ENCODE measurements at places on chromosomes 7 and 10.
A peak's percentile ranks its signal among the peaks of the same experiment; 100 is the strongest.

- DNase-seq, result no peak
Observed at GRCh38 chr10:113732966-113733365, 18.5 kb upstream of the PLEKHS1 start.

- no peak for DNase-seq
Observed at GRCh38 chr7:7203813-7204575, 21.6 kb downstream of the C1GALT1 start.

- DNase-seq, result no peak
Observed at GRCh38 chr7:1858435-1859265, 188.6 kb downstream of the ELFN1 start.

DNA sequence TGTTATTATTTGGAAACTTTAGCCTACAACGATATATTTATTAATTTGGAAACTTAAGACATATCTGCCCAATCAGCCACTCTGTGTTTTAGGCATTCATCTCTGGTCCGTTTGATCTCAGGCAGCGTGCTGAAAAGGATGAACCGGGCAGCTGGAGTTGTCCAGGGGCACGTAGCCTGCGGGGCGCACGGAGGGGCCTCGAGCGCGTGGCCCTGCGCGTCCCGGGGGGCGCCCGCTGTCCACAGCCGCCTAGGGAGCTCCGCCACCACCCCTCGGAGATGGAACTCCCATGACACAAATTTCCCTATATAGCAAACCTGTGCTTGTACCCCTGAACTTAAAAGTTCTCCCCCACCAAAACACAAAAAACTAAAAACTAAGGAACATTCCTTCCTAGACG, 24.3 kb upstream of the MKI67 start:
- DNase-seq, result no peak

DNA sequence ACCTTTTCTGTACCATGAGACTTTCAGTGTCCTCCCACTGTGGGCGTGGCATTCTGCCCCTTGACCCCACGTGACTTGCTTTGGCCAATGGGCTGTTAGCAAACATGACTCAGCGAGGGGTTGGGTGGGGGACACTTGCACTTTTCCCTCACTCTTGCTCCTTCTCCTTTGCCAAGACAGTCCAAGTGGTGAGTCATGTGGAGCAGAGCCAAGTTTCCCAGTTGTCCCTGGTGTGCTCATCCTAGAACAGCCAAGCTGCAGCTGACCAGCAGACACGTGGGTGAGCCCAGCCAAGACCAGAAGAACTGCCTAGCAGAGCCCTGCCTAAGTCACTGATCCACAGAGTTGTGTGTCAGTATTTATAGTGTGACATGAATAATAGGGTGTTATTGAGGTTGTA, 82.8 kb upstream of the CPXM2 start:
- no peak for DNase-seq

GRCh38 chr7:153422291-153423209, 629.6 kb upstream of the DPP6 start:
- no peak for DNase-seq

DNA sequence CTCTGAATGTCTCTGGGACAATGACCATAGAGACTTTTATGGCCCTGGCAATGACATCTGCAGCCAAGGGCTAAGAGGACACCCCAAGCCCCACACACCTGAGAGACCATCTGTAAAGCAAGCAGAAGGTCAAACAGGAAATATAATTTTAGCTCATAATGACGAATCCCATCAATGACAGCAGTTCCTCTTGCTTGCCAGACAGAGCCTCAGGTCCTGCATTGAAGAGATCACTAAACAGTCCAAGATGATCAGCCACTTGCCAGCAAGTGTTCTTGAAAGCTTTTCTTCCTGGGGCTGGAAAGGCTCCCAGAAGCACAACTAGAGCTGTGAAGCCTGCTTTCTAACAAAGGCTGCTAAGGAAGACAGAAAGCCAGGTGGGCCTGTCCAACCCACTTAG, 993.7 kb upstream of the AUTS2 start:
- peak; percentile 50 for DNase-seq

- peak; percentile 11 for DNase-seq
Observed at GRCh38 chr10:23001901-23002516, 74.2 kb downstream of the ARMC3 start.

DNA sequence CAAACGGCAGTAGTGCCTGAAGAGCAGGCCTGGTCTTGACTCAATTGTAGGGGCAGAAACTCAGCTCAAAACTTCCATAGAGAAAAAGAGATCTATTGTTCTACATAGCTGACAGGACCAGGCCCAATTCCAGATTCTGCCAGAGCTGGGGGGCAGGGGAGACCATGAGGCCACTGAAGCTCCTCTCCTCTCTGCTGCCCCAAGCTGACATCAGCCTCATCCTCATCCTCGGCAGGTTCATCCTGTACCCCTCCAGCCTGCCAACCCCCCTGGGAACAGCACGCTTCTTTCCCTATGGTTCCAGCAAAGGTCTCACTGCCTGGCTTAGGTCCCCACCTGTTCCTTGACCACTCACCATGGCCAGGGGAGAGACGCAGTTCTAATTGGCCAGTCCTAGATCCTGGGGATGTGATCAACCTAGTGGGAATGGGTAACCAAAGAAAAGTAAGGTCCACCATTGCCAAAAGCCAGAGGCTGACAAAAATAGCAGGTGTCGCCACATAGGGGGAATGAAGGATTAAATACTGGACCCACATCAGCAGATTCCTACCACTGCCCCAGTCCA, 42.9 kb downstream of the CCDC3 start:
- DNase-seq, result no peak

- no peak for DNase-seq
Observed at GRCh38 chr10:132663666-132664365, 122.1 kb downstream of the NKX6-2 start.

DNA sequence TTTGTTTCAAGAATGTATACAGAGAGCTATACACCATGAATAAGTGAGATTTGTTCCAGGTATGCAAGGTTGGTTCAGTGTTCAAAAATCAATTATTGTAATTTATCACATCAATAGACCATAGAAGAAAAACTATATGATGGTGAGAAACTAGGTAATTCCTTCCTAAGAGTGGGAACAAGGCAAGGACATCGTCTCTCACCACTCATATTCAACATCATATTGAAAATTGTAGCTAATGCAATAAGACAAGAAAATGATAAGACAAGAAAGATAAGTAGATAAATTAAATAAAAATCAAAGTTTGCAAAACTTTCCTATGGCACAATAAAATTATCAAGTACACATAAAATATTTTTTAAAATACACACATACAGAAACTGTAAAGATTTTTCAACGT, 385.3 kb upstream of the COBL start:
- no peak for DNase-seq

GRCh38 chr7:15239801-15240200, 322.0 kb downstream of the AGMO start:
- DNase-seq, result no peak

DNA sequence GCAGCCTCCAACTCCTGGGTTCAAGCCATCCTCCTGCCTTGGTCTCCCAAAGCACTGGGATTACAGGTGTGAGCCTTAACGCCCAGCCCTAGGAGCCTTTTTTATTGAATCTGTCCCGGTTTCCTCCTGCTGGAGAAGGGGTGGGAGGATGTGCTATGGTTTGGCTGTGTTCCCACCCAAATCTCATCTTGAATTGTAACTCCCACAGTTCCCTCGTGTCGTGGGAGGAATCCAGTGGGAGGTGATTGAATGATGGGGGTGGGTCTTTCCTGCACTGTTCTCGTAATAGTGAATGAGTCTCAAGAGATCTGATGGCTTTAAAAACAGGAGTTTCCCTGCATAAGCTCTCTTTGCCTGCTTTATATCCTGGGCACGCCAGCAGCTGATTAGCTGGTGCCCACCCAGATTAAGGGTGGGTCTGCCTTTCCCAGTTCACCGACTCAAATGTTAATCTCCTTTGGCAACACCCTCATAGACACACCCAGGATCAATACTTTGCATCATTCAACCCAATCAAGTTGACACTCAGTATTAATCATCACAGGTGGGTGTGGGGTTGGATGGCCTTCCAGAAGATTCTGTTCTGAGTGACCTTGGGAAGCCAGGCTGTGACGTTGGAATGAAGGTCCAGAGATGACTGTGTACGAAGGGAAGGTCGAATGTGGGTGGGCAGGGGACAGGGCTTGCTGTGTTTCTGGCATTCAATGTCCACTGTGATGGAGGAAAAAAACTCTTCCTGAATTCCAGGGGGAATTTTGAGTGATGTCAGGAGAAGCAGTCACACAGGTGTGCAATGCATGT, 33.8 kb upstream of the CUX1 start:
- DNase-seq, result no peak

GRCh38 chr10:51986516-51986915, 287.1 kb upstream of the CSTF2T start:
- DNase-seq, result no peak

GRCh38 chr7:117127585-117128168, 174.4 kb downstream of the ST7 start:
- peak; percentile 36 for DNase-seq

GRCh38 chr10:21724020-21724589, 190.1 kb downstream of the MLLT10 start:
- DNase-seq, result peak; percentile 43

DNA sequence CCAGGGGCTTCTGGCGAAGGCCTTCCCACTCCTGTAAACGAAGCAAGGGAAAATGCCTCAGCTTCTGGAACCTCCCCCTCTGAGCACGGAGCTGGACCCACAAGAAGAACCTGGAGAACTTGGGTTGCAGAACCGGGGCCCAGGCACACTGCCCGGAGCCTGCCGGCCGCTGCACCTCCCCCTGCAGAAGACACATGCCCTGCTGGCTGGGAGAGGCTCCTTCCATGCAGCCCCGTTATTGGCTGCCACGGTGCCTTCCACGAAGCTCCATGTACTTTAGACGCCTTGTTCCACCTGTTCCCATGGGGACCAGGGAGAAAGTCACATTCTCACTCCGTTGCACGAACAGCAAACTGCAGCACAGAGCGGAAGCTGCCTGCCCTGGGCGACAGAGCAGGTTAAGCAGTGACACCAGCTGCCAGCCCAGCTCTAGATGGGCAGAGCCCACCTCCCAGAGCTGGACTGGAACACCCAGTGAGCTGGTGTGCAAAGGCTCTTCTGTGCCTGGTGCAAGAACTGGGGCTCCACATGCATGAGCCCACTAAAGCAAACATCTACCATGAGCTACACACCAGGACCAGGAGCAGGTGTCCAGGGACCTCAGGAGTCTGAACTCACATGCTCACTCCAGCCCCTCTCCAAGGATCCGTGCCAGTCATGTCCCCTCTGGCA, 70.1 kb downstream of the TNS3 start:
- DNase-seq, result no peak

GRCh38 chr10:23284674-23285335, 59.8 kb downstream of the C10orf67 start:
- DNase-seq, result no peak

GRCh38 chr7:130929896-130930659, 196.1 kb upstream of the KLF14 start:
- DNase-seq, result no peak

GRCh38 chr10:100291356-100291755, 4.9 kb upstream of the BLOC1S2 start:
- DNase-seq, result no peak

GRCh38 chr10:86292462-86293395, 73.9 kb downstream of the GRID1 start:
- DNase-seq, result no peak

DNA sequence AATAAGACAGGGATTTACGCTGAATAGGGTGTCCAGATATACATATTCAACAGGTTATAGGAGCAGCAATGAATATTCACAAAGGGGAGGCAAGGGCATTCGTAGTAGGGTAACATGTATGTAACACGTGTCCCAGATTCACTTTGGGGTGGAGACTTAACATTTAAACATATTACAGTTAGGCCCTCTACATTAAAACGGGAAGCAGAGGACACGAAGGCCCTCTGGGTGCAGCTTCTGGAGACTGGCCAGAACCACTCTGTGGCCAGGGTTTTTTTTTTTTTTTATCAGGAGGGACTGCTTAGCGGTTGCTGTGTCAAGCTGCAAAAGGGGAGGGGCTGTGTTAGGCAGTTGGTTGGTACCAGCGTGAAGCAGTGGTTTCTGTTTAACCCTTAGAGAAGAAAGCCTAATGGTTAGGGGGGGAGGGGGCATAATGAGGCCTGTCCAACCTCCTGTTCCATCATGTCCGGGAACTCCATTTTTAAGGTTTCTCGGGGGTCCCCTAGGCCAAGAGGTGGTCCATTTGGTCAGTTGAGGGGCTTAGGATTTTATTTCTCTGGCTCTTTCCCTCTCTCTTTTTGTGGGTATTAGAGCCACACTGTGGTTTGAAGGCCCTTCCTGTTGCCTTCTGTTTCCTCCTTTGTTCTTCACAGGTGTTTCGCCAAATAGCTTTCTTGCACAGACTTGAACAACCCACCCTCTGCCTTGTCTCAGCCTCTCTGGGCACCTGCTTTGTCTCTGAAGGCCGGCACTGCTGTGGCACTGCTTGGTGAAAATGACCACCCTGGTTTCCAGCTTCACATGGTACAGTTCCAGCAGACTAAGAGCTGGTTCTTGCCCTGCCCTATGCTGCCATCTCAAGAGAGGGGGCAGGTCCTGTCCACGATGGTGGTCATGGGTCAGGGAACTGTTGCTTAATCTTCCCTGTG, 26.4 kb downstream of the PRF1 start:
- DNase-seq, result peak; percentile 47

DNA sequence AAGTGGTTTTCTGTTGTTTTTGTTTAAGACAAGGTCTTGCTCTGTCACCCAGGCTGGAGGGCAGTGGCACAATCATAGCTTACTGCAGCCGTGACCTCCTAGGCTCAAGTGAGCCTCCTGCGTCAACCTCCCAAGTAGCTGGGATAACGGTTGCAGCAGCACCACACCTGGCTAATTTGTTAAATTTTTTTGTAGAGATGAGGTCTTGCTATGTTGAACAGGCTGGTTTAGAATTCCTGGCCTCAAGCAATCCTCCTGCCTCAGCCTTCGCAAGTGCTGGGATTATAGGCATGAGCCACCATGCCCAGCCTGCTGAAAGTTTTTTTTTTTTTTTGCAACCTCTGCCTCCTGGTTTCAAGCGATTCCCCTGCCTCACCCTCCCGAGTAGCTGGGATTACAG, 31.1 kb downstream of the PROSER2 start:
- DNase-seq, result no peak

DNA sequence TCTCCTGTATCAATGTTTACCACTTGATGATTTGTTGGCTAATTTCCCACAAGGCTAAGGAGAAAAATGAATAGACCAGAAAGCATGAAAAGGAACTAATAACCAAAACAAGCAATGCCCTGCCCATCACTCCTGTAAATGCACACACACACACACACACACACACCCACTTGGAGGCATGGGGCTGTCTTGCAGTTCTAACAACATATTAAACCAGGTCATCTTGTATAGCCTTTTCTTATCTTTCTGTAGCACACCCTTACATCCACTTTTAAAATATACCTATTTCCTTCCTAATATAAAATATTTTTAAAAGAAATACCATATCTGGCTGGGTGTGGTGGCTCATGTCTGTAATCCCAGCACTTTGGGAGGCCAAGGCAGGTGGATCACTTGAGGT, 105.3 kb downstream of the CTTNBP2 start:
- no peak for DNase-seq

- no peak for DNase-seq
Observed at GRCh38 chr7:20440472-20441105, 109.9 kb downstream of the ITGB8 start.

GRCh38 chr10:89122433-89123051, 84.6 kb downstream of the CH25H start:
- DNase-seq, result peak; percentile 14
